ENCODE measurements at places on chromosomes 5 and 9.

DNA sequence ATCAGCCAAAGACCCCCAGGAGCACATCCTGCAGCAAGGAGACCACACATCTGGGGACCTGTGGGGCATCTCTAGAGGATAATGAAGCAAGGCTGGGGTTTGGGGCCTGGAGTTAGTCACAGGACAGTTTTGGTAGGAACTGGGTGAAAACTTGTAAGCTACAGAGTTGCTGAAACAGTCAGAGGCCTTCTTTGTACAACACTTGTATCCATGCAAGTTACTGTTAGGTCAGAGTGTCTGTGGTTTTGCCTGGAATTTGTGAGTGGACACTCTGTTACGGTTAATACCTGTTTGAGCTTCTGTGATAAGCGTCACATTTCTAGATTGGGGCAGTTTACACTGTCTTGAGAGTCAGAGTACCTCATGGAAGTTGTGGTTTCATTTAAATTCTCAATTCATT, 22.6 kb upstream of the ASPN start:
- H3K27ac ChIP-seq, result no peak overlapping the region
- no peak for DNase-seq
- H3K36me3 ChIP-seq, result no peaks in the 10 kb centered on the region
- no peaks in the 10 kb centered on the region for H3K27me3 ChIP-seq

DNA sequence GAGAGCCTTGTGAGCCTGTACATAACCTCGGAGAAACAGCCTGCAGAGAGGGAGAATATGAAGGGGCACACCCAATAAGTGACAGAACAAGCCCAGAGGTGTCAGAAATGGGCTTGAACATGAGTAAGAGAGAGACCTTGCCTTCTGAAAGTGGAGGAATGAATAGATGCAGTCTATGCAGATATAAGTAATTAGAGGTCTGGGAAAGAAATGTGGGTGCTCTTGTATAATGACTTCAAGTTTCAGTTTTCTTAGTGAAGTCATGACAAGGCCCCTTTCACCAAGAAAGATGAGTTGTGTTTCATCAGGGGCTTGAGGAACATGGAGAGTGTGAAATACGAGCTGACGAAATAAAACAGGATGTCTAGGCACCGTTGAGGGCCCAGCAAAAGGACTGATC, 15.1 kb downstream of the GRAMD2B start:
- no peak for DNase-seq
- H3K36me3 ChIP-seq, result peaks cover 14% of the 10 kb centered on the region
- no peak overlapping the region for H3K27ac ChIP-seq
- H3K27me3 ChIP-seq, result no peaks in the 10 kb centered on the region

GRCh38 chr9:134444038-134444315, 117.7 kb downstream of the RXRA start:
- no peak for DNase-seq
- H3K27me3 ChIP-seq, result peaks cover 20% of the 10 kb centered on the region
- peaks cover 5% of the 10 kb centered on the region for H3K4me1 ChIP-seq
- no peak overlapping the region for H3K27ac ChIP-seq

- peaks cover 5% of the 10 kb centered on the region for H3K27me3 ChIP-seq
- no peak for DNase-seq
- no peak overlapping the region for H3K27ac ChIP-seq
- H3K4me1 ChIP-seq, result no peaks in the 10 kb centered on the region
Observed at GRCh38 chr9:136748666-136749611, 614 bp upstream of the LCN6 start.

- no peaks in the 10 kb centered on the region for H3K36me3 ChIP-seq
- no peaks in the 10 kb centered on the region for H3K27me3 ChIP-seq
- H3K4me3 ChIP-seq, result no peak overlapping the region
- H3K27ac ChIP-seq, result no peak overlapping the region
- H3K4me1 ChIP-seq, result no peaks in the 10 kb centered on the region
- no peak for DNase-seq
Observed at GRCh38 chr5:91830361-91830953, 447.3 kb upstream of the ARRDC3 start.

DNA sequence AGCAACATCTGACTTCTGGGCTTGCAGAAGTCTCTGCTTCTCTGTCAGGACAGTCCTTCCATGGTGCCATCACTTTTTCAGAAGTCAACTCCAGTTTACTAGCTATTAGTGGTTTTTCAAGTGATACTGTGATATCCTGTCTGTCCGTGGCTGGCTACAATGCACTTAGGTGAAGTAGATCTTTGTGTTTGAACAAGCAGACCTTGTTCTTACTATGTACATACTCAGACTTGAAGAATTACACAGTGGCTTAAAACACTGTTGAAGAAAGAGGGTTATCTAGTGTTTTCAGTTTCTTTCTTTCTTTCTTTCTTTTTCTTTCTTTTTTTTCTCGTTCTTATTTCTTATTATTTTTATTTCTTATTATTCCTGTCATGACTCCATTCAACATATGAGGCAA, 228.7 kb downstream of the NTRK2 start:
- no peak overlapping the region for H3K27ac ChIP-seq
- peaks cover 2% of the 10 kb centered on the region for H3K27me3 ChIP-seq
- no peak for DNase-seq
- no peak overlapping the region for H3K4me3 ChIP-seq
- H3K4me1 ChIP-seq, result peaks cover 30% of the 10 kb centered on the region

DNA sequence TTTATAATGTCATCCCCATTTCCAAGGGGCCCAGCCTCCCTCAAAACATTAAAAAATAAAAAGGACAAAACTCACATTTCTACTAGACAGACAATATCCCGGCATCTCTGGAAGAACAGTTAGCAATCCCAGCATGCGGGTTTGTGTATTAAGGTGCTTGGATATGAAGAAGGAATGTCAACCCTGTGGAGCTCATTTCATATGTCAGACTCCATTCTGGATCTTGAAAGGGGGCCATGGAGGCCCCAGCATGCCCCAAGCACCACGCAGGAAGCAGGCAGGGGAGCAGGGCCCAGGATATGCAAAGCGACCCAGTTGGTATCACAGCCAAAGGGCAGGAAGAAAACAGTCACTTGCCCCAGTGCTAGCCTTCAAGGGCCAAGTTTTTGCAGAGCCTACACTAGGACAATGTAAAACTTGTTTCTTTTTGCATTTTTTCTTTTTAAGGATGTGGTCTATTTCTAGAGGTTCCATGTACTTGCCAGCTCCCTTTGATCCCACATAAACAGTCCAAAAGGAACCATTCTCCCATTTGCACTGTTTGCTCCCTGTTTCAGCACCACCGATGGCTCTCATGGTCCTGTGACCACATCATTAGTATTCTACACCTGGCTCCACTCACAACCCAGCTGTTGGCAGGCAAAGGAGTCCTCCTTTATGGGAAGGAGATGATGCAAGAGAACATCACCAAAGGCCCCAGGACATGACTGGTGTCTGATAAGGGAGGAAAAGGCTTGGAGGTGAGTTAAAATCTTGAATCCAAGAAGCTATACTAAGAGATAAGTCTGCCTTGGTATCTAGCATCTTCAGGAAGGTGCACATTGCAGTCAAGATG, 58.3 kb downstream of the FGF1 start:
- no peak overlapping the region for H3K4me3 ChIP-seq
- H3K36me3 ChIP-seq, result no peaks in the 10 kb centered on the region
- no peak for DNase-seq
- peaks cover 2% of the 10 kb centered on the region for H3K27me3 ChIP-seq
- peaks cover 30% of the 10 kb centered on the region for H3K4me1 ChIP-seq
- no peak overlapping the region for H3K27ac ChIP-seq

- H3K27me3 ChIP-seq, result peaks cover 9% of the 10 kb centered on the region
- H3K36me3 ChIP-seq, result no peaks in the 10 kb centered on the region
- no peak overlapping the region for H3K27ac ChIP-seq
- no peak overlapping the region for H3K4me3 ChIP-seq
- DNase-seq, result no peak
Observed at GRCh38 chr5:139772089-139772791, 23.4 kb upstream of the PSD2 start.

DNA sequence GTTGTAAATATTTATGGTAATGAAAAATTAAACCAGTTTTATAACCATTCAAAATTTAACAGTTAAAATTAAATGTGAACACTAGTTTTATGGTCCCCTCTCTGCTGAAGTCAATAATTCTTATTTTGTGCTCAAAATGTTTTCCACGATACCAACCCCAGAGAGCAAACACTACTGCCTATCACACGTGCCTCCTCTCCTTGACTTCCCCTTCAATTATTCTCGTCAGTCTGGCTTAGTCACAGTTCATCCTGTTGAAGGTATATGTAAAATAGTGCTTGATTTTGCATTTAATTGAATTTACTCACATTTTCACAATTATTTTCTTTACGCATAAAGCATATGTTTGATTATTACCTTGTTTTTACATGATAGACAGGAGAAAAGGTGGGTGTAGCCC, 148.8 kb downstream of the CCDC192 start:
- H3K4me1 ChIP-seq, result no peaks in the 10 kb centered on the region
- no peak for DNase-seq
- H3K27ac ChIP-seq, result no peak overlapping the region
- H3K36me3 ChIP-seq, result no peaks in the 10 kb centered on the region
- H3K4me3 ChIP-seq, result no peak overlapping the region

DNA sequence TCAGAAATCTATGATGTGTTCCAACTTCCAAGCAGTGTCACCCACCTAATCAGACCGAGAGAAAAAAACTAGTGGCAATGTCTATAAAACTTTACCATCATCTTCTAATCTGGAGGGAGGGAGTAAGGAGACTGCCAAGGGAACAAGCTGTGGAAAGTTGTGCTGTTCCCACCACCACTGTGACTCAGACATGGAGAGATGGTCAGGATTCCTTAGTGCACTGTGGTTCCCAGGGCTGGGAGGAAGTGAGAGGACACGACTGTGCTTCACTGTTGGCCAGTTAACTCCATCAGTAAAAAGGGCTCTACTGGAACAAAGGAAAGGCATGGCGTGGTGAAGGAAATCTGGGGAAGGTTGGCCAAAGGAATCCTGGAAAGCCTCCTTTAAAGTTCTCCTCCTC, 18.8 kb downstream of the TICAM2 start:
- H3K4me3 ChIP-seq, result no peak overlapping the region
- H3K27me3 ChIP-seq, result no peaks in the 10 kb centered on the region
- no peaks in the 10 kb centered on the region for H3K36me3 ChIP-seq
- DNase-seq, result no peak

DNA sequence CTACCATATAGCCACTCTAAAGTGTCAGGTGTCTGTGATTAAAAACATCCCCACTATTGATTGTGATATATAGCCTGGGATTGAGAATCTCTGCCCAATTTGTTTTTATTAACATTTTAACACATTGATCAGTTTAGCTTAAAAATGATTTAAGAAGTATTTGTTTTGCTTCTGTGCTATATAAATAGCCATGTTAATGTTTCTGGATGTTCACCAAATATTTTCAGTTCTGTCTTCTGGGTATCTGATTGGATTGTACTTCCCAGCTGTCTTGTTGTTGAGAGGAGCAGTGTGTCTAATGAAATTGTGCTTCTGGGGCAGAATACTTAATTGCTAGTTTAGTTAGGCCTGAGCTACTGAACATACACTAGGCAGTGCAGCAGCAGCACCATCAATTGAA, 126.6 kb upstream of the TUSC1 start:
- no peak overlapping the region for H3K27ac ChIP-seq
- H3K27me3 ChIP-seq, result no peaks in the 10 kb centered on the region
- H3K4me3 ChIP-seq, result no peak overlapping the region

DNA sequence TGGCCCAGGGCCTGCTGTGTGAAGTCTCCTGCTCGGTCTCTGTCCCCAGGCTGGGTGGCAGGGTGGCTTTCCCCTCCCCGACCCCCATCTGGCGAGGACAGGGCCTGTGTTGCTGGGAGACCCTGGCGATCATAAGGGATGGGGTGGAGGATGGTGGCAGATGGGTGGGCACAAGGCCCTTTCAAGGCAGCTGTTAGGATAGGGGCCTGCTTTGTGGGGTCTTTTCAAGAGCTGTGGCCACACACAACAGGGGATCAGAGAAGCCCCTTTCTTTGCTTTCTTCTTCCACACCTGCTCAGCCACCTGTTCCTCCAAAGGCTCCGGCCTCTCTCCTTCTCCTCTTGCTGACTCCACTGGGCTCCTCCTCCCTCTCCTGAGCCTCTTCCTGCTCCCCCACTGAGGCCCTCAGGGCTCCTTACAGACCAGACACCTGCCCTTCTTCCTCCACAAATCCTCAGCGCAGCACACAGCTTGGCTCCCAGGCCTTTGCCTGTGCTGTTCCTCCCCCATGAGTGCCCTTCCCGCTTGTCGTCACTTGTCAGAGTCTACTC, 15.0 kb upstream of the NEURL1B start:
- H3K4me1 ChIP-seq, result no peaks in the 10 kb centered on the region
- no peak overlapping the region for H3K27ac ChIP-seq
- no peak for DNase-seq
- H3K27me3 ChIP-seq, result peaks cover 8% of the 10 kb centered on the region

DNA sequence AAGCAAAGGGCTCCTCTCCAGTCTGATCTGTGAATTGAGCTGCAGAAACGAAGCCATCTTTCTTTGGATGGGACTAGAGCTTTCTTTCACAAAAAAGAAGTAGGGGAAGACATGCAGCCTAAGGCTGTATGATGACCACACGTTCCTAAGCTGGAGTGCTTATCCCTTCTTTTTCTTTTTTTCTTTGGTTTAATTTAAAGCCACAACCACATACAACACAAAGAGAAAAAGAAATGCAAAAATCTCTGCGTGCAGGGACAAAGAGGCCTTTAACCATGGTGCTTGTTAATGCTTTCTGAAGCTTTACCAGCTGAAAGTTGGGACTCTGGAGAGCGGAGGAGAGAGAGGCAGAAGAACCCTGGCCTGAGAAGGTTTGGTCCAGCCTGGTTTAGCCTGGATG, 82.1 kb downstream of the PIK3R1 start:
- no peak for DNase-seq
- H3K27me3 ChIP-seq, result no peaks in the 10 kb centered on the region
- no peak overlapping the region for H3K4me3 ChIP-seq
- peaks cover 29% of the 10 kb centered on the region for H3K36me3 ChIP-seq

DNA sequence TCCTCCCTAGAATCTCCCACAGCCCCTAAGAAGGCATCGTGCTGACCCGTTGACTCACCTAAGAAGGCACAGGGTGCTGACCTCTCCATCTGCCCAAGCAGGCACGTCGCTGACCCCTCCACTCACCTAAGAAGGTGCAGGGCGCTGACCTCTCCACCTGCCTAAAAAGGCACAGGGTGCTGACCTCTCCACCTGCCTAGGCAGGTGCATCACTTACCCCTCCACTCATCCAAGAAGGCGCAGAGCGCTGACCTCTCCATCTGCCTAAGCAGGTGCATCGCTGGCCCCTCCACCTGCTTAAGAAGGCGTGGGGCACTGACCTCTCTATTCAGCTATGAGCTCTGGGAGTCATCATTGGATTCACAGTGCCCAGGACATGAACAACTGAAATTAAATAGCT, 54.4 kb upstream of the FCN1 start:
- no peak overlapping the region for H3K4me3 ChIP-seq
- no peaks in the 10 kb centered on the region for H3K36me3 ChIP-seq
- DNase-seq, result no peak
- no peak overlapping the region for H3K27ac ChIP-seq

All from endothelial cell (in vitro differentiated cells).